Stimulated activated CD4-positive, alpha-beta T cell treated with anti-CD3 and anti-CD28 coated beads, Interleukin-15, amount 100 ng/mL, for 1 hour (primary cell): ENCODE measurements at places on chromosomes 5 and 9.

GRCh38 chr5:52892242-52892878 lies 96.8 kb upstream of the ITGA2 start:
- no peak for DNase-seq

- no peak for DNase-seq
Observed at GRCh38 chr5:893711-894110, 1.0 kb downstream of the TRIP13 start.

GRCh38 chr9:38065369-38066075 lies 3.5 kb downstream of the SHB start:
- no peak for DNase-seq

DNA sequence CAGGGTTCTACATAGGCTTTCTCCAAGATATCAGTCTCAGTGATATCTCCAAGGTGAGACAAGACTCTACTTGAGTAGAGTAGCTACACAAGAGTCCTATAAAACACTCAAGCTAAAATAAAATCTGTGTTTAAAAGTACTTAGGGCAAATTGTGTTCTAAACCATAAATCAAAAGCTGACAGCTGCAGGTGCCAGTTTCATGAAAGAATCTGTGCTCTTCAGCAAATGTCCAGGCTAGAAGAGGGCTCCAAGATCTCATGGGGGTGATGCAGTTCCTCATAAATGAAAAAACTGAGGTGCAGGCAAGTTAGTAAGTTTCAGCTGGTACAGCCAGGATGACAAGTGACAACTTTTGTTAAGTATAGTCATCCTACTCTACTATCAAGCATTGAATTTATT lies 142.8 kb upstream of the TNPO1 start:
- no peak for DNase-seq

GRCh38 chr9:128546504-128546903 lies 5.9 kb upstream of the SPTAN1 start:
- no peak for DNase-seq

DNA sequence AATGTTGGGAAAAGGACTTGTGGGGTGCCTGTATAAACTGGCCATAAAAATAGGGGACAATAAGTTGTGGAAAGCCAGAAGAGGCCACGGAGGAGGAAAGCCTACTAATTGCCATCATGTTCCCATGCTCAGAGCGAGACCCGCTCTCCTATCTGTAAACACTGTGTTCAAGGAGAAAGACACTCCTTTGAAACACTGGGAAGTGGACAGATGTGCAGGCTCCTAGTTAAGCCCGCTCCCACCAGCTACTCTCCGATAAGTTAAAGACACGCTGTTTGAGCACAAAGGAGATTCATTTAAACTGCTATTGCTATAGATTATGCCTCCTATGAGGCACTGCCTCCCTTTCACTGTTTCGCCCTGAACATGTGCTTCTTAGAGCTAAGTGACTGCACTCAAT lies 9.3 kb downstream of the CRAT start:
- DNase-seq, result no peak

DNA sequence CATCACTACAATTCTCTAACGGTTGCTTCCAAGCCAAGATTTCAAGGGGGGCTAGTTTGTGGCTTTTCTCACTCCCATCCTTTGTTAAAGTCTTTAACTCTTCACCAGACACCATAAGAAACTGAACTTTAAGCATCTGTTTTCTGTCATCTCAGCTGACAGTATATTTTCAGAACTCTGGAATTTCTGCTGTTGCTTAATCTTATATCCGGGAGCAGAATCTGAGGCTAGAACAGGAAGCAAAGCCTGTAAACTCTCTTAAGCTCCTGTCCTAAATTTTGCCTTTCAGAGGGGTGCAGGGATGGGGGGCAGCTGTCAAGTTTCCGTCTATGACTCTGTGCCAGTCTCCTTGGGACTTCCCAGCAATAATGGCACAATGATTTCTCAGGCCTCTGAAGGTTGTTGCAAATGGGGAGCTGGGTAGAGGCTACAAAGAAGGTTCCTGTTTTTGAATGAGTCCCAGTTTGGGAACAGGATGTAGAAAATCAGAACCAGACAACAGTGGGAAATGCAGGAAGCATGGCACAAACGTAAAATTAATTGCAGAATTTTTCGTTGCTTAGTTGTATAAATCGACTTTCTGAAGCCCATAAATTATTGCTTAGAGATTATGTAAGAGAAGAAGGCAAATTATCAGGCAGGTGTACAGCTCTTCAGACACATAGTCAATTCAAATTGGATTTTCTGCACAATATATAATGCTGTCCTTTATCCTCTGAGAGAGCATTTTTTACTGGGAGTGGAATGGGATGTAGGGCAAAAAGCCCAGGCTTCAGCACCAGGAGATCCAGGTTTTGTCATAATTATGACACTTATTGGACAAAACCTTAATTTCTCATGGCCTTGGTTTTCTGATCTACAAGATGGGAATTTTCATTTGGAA lies 430.9 kb downstream of the DMAC1 start:
- no peak for DNase-seq

- DNase-seq, result no peak
Observed at GRCh38 chr5:25970906-25971489, 1067.4 kb downstream of the CDH9 start.

DNA sequence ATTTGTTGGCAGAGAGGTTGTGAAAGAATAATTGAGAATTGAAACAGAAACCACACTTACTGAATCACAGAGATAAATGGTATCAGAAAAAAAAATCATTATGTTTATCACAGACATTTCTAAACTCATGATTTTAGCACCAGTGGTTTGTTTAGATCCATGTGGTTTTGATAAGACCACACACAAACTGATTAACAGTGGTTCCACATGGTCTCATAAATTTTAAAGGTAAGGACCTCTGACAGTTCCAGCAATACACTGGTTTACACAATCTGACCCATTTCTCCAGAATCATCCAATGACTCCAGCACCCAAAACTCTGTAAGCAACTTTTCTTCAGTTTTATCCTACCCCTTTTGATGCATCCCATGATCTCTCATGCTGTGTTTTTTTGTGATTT lies 261.2 kb downstream of the ANXA1 start:
- DNase-seq, result no peak

DNA sequence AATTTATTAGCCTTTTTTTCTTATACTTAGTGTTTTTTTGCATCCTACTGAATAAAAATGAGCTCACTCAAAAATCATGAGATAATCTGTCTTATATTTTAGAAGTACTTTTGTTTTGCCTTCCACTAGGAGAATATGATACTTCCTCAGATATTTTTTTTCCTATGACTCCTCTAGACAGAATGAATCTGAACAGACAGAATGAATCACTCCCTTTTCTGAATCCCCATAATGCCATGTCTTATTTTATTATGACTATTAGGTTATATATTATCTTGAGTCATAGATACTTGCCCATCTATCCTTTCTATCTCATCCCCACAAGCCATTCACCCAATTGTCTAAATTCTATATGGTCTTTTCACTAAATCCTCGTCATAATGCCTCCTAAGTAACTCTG lies 134.6 kb downstream of the BRINP1 start:
- no peak for DNase-seq

GRCh38 chr5:164672931-164673694 lies 1167.7 kb downstream of the MAT2B start:
- DNase-seq, result no peak

GRCh38 chr9:135893104-135893503 lies 14.2 kb downstream of the CAMSAP1 start:
- DNase-seq, result no peak

DNA sequence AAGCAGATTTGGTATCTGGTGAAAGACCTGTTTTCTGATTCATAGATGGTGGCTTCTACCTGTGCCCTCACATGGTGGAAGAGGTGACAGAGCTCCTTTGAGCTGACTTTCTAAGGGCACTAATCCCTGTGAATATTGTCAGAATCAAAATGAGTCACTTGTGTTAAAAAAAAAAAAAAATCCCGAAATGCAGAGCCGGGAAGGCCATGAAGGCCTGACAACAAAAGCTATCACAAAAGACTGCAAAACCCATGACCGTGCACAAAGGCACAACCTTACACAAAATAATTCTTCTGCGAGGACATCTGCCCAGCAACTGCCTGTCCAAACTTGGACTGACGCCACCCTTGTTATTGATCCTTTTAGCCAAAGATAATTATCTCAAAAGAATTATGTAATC lies 19.6 kb upstream of the UBTD2 start:
- DNase-seq, result no peak

DNA sequence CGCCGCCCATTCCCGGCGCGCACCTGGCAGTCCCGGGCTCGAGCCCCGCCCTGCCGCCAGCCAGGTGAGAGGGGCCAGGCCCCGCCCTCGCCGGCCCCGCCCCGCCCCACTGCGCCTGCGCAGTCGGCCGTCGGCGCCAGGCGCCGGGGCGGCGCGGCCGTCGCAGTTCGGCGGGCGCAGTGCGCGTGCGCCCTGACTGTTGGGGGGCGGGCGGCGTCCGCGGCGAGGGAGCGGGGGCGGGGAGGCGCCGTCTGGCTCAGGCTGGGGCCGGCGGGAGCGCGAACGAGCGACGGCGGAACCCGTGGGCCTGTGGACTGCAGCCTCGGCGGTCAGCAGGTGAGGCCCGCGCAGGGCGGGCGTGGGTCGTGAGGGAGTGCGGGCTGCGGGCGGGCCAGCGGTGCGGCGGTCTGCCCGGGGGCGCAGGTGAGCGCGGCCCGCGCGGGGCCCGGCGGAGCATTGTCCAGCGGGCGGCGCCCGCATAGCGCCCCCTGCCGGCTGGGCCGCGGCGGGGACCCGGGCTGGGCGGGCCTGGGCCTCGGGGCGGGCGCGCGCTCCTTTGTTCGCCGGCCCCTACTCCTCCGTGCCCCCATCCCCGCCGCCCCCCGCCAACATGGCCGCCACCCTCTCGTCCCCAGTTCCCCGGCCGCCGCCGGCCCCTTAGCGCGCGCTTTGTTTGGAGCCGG lies at the start of gene SPIN1:
TSS of gene SPIN1 (plus strand) at position 242 of the 683 bp plus-strand sequence. CDS start 38,096 bp downstream, outside the sequence.
- peak; percentile 85 for DNase-seq

GRCh38 chr9:34636791-34637355 lies 714 bp downstream of the SIGMAR1 start:
- DNase-seq, result no peak

DNA sequence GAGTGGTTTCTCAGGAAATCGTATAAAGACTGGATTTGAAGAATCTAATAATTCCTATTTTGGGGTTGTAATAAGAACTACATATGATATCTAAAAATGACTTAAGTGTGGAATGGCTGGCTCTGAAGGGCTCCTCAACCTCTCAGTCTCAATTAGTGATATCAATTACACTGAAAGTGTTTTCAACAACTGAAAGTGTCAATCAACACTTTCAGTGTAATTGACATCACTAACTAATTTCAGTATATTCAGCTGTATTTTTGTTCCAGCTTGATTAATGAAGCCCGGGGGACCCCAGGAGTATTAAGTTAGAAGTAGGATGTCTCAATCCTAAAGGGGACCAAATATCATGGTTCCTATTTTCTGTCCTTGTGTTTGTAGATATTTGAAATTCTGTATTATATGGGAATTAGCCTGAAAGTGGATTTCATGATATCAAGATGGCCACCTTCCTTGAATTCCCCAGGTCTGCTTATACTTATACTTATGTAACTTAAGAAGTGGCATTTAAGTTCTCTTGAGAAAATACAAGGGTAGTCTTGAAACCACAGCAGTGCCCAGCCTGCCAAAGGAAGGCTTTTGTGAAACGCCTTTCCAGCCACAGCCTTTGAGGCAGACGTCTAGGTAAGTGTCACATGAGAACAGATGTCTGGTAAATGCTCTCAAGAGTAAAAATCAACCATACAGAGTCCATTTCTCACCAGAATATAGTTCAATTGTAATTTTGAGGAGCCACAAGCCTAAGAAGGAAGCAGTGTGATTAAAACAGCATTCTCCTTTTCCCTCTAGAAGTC lies 4.6 kb downstream of the BASP1 start:
- no peak for DNase-seq

DNA sequence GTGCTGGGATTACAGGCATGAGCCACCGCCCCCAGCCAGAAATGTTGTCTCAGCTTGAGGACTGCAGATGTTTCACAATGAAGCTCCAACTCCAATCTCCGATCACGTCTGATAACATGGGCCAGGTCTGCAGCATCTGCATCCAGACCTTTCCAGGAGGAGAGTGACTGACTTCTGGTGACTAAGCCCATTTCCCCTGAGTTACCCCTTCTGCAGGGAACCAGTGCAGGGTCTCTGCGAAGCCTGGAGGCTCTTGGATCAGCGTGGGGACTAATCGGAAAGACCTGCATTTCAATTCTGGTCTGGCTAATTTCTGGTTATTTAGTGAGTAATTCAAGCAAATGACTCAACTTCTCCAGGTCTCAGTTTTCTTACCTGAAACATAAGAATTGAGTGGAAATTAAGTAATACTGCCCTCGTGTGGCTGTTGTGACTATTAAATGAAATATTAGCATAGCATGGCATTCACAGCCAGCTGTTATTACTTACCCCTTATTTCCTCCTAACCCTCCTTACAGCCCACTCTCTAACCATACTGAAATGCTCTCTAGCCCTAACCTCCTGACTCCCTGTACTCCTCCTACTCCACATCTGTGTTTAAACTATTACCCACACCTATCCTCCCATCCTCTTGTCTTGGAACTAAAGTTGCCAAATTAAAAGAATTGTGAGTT lies 2.2 kb upstream of the GNPDA1 start:
- peak; percentile 15 for DNase-seq

GRCh38 chr9:10983251-10983650 lies 370.4 kb upstream of the PTPRD start:
- DNase-seq, result no peak

GRCh38 chr5:168852329-168852728 lies 273.2 kb upstream of the PANK3 start:
- no peak for DNase-seq

DNA sequence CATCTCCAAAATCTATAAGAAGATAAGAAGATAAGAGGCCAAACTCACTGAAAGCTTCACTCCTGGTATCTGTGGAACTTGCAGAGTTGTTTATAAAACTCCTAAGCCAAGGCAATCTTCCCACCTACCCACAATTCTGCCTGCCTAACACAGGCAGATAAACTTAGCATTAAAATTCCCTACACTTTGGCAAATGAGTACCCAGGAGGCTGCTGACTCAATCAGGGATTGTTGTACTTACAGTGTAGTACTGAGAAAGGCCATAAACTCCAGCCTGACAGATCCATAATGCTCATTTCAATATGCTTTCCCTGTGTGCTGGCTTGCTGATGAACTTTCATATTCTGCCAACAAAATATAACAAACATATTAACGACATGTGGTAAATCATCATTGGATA lies 725.2 kb downstream of the BRINP1 start:
- DNase-seq, result no peak

DNA sequence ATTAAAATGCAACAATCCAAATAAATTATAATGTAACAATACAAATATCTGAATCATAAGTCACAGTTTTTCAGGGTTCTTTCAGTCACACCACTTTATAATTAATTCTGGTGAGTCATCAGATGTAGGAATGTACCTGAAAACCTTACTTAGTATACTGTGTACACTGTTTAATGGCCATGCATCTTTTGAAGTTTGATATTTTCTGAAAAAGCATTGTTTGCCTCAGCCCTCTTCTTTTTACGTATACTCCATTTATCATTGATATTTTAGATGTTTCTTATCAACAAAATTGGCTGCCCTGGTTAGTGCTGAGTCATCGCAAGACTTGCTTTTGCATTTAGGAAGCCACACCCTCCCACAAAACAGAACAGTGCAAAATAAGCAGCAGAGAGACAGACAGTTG lies 218.6 kb downstream of the PJA2 start:
- DNase-seq, result no peak
